GM12878 (cell line): ENCODE measurements at places on chromosomes 2 and 18.

- no peak for DNase-seq
Measured at GRCh38 chr2:37541516-37541915, 129.9 kb downstream of the CDC42EP3 start.

- no peak for DNase-seq
Measured at GRCh38 chr2:60498127-60498815, 55.2 kb downstream of the BCL11A start.

DNA sequence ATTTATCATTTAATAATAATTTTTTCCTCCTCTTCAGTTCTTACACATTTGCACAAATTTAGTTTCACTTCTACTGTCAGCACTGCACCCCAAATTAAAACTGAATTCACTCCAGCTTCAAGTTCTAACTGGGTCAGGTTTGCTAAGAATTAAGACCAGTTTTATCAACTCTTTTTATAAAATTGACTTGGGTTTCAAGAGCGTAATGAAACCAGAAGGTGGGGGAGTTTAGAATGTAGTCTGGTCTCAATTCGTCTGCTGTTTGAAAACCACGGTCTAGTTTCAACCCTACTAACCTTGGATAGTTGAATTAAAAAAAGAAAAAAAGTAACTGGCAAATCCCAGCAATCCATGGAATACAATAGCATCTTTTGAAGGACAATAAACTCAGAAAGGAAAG, 14.3 kb upstream of the CTLA4 start:
- no peak for DNase-seq

DNA sequence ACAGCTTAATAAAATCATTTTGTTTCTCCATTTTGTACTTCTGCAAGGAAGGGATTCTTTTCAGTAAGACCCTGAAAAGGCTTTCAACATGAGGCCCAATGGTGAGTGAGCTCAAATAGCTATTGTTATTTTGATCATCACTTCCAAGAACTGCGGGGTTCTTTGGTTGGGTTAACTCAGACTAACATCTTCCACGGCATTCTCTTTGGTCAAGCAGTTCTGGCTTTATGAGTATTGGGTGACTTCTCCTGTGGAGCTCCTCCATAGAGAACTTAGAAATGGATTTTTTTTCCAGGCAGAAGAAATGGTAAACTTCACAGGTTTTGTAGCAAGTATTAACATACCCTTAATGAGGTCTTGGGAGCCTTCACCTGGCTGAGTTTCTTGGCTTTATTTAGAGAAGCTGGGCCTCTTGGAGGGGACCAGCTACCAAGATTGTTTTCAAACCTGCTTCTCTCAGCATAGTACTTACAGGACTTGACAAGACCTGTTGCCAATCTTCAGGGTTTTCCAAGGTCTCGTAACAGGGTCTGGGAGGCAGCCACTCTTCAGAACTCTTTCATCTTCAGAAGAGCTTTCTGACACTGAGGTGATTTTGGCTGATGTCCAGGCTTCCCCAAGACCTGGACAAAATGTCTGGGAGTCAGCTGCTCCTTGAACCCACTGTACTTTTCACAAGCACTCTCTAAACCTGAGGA, 353.2 kb upstream of the ETAA1 start:
- no peak for DNase-seq

- DNase-seq = no peak
Measured at GRCh38 chr2:240601831-240602160, 15.3 kb downstream of the CAPN10 start.

GRCh38 chr18:73381016-73381698, 513.4 kb upstream of the NETO1 start:
- DNase-seq = no peak

GRCh38 chr2:121818546-121818945, 63.1 kb downstream of the TSN start:
- no peak for DNase-seq

DNA sequence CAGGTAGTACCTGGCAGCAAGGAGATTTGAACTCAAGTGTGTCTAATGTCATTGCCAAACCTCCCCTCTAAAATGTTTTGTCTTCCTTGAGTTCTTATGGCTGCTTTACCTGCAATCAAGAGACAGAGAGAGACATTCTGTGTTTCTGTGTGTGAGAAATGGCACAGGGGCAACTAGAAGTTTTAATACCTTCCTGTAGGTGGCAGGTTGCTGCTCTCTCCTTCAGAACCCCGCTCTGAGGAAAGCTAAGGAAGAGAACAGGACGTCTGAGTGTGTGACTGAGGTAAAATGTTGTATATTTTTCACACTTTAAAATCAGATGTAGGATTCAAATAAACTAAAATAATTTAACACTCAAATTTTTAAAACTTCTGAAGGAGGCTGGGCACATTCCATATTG, 19.2 kb downstream of the DTNA start:
- DNase-seq = no peak

DNA sequence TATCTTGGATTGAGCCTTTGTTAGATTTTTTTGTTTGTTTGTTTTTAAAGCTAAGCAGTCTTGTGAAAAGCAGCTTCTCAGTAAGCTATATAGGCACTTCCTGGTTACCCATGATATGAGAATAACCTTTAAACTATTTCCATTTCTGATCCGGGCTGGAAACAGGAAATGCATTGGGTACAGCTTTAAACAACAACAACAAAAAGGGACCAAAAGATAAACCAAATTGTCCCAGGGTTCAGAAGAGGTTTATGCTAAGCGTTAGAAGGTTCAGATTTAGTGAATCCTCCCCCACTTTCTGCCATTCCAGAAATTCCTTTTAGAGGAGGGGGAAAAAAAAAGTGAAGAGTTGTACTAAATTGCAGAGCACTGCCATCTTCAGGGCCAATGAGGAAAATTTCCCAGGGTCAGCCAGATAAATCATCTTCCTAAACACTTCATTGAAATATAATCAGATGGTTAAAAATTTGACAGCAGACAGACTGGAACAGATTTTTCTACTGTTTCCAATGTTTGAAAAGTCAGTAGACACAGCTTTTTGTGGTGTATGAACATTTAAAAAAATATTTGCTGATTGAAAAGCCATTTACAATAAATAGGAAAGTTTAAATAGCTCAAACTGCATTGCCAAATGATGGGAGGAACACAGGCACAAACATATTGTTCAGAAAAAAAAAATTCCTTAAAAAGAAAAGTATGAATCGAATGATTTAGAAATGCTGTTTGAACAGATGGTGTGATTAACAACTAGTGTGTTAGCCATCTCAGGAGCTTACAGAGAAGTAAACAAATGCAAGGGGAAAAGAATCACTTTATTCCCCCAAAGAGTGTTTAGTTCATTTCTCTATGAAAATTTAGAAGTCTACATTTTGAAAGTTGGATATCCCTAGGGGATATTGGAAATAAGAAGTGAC, 189.9 kb upstream of the TANK start:
- DNase-seq = no peak

GRCh38 chr2:57291209-57291608, 755.4 kb upstream of the VRK2 start:
- DNase-seq = no peak

- no peak for DNase-seq
Measured at GRCh38 chr2:221372159-221372884, 199.8 kb downstream of the EPHA4 start.

- no peak for DNase-seq
Measured at GRCh38 chr18:9643549-9643948, 29.2 kb upstream of the PPP4R1 start.

GRCh38 chr2:38290332-38290731, 86.7 kb downstream of the ATL2 start:
- no peak for DNase-seq

- DNase-seq = no peak
Measured at GRCh38 chr2:17543848-17544247, 3.4 kb downstream of the VSNL1 start.

DNA sequence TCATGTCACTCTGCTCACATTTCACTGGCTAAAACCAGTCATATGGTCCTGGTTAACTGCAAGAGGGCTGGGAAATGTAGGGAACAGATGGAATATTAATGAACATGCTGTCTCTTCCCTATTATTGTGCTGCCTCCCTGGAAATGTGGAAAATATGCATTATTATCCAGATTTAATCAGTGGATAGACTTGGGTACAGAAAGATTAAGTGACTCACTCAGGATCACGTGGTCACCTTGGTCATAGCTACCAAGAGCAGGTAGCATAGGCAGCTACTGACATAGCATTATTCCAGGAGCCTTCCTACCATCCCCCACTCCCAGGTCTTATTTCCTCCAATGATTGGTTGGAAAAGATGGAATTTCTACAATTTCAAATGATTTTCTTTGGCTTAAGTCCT, 141.1 kb downstream of the HRH4 start:
- no peak for DNase-seq

DNA sequence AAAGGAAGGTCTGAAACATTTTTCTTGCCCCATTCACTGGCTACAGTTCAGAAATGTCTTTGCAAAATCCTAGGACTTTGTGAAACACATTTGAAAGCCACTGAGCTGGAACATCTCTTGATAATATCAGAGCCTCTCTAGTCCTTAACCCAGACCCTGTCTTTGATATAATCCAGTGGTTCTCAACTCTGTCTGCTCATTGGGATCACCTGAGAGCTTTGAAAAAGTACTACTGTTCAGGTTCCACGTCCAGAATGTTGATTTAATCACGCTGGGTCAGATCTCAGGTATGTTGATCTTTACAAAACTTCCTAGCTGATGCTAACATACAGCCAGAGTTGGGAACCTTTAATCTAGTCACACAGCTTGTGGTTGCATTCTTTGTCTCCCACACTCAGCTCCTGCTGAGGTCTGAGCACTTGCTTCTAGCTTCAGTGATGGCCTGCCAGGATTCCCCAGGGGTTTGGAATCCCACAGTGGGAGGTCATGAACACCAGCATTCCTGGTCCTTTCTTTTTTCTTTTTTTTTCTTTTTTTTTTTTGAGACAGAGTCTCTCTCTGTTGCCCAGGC, 262.7 kb downstream of the SETBP1 start:
- no peak for DNase-seq

- no peak for DNase-seq
Measured at GRCh38 chr18:44816050-44816449, 135.4 kb downstream of the SETBP1 start.

GRCh38 chr2:9144617-9145016, 62.0 kb upstream of the ASAP2 start:
- no peak for DNase-seq

DNA sequence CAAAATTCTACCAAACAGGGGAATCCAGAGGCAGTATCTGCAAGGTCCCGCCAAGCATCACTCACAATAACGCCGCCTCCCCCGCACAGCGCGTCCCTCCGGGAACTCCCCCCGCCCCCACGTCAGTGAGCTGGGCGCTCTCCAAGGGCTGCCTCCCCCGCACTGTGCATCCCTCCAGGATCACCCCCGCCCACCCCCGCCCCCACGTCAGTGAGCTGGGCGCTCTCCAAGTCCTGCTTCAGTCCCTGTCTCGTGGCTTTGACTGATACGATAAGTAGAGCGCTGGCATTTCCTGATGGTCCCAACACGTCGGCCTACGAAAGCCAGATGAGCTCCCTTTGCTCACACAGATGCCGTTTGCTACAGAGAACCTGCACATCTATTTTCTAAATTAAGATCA, 130.7 kb upstream of the TPO start:
- no peak for DNase-seq

DNA sequence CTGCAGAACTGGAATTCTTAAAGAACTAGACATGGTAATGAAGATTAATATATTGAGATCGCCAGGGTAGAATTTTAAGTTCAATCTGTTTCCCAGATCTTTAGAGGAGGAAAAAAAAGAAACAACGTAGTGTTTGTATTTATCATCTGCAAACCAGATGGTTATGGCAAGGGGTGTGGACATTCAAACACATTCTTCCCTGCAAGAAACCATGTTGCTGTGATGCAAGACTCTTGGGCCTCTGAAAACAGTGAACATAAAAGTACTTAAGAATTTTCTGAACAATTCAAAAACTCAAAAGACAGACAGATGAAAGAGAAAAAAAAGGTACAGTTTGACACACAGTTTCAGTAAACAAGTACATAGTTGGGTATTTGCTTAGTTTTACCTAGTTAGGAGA, 35.6 kb downstream of the COL5A2 start:
- no peak for DNase-seq

GRCh38 chr18:13032173-13032572, 41.0 kb downstream of the CEP192 start:
- DNase-seq = no peak

DNA sequence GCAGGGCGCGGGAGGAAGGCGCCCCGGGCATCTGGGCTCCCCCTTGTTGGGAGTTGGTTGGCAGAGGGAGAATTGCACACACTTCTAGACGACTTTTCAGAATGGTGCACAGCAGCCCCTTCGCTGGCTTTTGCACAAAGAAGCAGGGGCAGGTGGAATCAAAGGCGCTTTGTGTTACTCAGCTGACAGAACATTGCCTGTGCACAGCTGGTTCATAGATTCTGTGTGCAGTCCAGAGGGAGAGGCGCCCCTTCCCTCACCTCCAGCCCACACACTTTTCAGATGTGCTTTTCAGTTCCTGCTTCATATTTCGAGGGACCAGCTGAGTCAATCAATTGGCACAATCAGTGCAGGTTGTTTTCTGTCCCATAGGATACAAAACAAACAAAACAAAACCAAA, 348.4 kb upstream of the RAB12 start:
- no peak for DNase-seq

DNA sequence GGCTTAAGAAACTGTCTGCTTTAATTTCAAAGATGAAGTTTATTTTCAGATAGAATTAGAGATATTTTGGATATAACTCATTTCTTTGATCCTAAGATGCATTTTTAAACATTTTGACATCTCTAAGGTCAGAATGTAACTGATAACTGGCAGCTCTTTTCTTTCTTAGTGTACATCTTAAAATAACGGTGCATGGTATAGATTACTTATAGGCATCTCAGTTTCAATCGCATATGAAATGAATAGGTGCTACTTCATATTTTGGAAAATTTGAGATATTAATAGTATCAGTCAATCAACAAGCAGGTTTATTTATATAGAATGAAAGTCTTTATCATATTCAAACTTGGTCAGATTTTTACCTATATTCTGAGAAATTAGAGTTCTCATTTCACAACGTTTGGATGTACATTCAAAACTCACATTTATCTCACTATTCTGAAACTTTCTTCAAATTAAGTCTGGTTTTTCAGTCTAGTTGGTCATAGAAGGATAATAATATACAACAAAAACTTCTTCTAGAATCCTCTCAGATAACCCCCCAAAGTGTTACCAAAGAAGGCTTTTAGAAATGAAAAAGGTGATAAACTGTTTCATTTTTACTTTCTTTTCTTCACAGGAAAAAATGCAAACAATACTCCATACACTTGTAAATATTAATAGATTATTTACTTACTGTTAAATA, 122.8 kb upstream of the WDSUB1 start:
- no peak for DNase-seq

DNA sequence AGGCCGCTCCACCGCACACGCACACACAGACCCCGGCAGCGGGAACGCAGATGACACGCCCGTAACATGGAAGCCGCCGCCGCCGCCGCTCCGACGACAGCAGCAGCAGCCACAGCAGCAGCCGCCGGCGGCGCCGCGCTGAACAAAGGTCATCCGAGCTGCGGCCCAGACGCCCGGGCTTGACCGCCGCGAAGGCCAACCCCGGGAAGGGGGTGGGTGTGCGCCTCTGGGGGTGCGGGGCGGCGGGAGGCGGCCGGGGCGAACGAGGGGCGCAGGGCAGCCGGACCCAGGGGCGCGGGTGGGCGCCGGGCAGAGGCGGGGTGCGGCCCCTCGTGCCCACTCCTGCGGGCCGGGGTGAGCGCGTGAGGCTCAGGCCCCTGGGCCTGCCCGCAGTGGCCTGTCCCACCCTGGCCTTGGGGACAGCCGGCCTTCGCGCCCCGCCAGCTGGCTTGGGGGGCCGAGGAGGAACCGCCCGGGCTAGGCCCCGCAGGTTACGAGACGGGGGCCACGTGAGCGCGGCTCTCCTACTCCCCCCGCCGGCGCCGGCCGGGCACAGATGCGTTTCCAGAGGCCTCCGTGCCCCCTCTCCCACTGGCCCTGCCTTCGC, 1.0 kb upstream of the ZNF532 start:
- no peak for DNase-seq
